ENCODE measurements at places on chromosomes 6 and 20.

GRCh38 chr6:170188571-170189001 is 102.3 kb downstream of the DLL1 start:
- DNase-seq: no peak

GRCh38 chr20:43988867-43989266 is 74.2 kb downstream of the TOX2 start:
- no peak for DNase-seq

GRCh38 chr6:137692806-137693205 is 174.3 kb upstream of the TNFAIP3 start:
- DNase-seq: no peak

- DNase-seq: no peak
These were observed 6.4 kb upstream of the CST3 start for GRCh38 chr20:23644164-23644563.

DNA sequence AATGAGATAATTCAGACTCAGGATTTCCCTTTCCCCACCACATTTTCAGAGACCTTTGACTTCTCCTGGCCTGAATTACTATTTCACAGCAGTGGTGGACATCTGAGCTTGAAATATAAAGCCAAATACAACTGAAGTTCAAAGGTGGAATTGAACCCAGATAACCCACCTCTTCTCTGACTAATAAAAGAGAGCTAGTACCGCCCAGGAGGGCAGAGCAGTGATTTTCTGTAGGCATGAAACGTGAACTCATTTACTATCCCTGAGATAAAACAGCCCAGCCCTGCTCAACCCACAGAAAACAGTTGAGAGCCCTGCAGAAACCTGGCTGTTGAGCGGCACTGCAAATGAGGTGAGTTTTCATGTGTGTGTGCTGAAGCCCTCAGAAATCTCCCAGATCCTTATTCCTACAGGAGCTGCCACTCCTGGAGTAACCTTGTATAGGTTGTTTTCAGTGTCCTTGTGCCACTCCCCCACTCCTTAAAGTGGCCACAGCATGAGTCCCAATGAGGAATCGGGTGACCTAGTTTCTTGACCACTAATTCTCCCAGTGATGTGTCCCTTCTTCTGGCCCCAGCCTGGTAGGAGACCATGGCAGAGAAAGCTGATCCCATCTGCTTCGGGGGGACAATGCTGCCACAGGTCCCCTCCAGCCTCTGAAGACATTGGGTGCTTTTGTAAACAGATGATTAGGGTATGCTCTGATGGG is 99.2 kb downstream of the NOL4L start:
- DNase-seq: no peak

- no peak for DNase-seq
These were observed 7.2 kb downstream of the NCOA7 start for GRCh38 chr6:125797886-125798444.

- DNase-seq: no peak
These were observed 155.5 kb downstream of the SIM1 start for GRCh38 chr6:100309174-100309573.

GRCh38 chr20:1491281-1491840 is at the start of gene SIRPB2:
Gene SIRPB2 (minus strand): TSS chr20:1491420. CDS start chr20:1491359, 61 bp downstream.
- DNase-seq: no peak

DNA sequence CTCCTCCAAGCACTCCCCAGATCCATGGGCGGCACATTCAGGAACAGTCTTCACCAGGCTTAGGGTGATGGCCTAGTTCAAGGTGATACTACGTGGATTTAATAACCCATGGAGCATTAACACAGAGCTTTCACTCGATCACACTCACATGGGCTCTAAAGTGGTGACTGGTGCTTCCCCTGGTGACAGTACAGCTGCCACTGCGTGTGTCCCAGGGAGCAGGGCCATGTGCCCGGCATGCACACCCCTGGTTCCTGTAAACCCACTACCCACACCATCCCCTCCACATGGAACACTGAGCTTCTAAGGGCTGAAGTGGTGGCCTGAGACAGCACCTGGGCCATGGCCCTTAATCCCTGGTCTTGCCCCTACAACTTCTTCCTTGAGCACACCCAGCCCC is 27.8 kb upstream of the APMAP start:
- no peak for DNase-seq

- DNase-seq: no peak
These were observed 506.2 kb upstream of the SLC35B3 start for GRCh38 chr6:8941577-8941976.

GRCh38 chr6:75376347-75377024 is 91.9 kb upstream of the TMEM30A start:
- DNase-seq: no peak

GRCh38 chr20:24704899-24705298 is 235.5 kb downstream of the SYNDIG1 start:
- no peak for DNase-seq

DNA sequence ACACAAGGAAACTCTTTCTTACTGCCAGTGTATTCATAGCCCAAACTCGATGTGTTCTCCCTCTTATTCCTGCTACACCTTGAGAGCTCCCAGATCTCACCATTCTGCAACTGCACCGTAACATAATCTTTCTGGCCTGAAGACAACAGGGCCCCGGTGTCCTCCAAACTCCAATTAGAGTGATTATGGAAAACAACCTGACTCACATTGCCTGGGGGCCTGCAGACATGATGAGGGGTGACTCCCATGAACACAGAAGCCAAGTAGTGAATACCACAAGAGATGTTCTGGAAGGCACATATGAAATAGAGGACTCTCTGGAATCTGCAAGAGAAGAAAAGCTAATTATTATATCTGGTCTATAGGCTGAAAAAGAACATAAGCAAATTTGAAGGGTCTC is 19.7 kb downstream of the SLC22A16 start:
- DNase-seq: no peak

DNA sequence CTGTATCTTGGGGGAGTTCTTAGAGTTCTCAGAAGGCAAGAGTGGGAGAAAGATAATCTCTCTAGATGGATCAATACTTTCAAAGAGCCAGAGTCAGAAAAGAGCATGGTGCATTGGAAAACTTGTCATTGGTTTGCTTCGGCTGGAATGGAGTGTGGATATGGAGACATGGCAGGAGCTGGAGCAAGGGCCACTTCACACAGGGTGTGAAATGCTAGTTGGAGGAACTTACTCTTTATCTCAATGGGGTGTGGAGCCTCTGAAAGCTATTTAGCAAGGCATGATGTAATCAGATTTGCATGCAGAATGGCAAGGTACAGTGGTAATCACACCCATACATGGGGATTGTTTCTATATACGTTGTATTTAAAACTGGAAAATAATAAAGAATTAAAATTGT is 31.5 kb upstream of the PAQR8 start:
- DNase-seq: no peak

DNA sequence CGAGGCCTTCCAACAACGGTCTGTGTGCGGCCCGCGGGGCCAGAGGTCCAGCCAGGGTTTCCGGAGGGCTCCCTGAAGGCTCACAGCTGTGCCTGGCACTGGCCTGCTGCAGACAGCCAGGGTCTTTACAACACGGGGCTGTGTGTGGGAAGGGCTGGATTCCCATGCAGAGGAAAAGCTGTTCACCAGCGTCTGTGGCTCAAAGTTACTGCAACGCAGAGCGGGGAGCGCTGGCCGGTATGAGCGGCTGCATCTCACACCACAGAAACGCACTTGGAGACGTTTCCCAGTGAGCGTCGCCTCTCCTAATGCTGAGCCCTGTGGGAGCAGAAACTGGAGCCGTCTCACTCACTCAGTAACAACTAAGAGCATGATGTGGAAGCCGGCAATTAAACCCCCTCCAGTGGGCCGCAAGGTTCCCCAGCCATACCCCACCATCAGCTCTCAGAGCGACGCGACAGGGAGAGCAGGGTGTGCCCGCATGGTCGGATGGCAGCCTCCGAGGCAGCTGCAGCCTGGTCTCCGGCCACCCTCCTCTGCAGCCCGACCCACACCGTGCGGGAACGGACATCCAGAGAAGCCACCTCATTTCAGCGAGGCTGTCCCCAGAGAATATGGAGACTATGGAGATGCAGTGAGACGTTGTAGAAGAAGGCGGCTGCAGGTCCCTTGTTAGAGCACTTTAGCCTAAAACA is 42.6 kb downstream of the DLL1 start:
- DNase-seq: no peak

DNA sequence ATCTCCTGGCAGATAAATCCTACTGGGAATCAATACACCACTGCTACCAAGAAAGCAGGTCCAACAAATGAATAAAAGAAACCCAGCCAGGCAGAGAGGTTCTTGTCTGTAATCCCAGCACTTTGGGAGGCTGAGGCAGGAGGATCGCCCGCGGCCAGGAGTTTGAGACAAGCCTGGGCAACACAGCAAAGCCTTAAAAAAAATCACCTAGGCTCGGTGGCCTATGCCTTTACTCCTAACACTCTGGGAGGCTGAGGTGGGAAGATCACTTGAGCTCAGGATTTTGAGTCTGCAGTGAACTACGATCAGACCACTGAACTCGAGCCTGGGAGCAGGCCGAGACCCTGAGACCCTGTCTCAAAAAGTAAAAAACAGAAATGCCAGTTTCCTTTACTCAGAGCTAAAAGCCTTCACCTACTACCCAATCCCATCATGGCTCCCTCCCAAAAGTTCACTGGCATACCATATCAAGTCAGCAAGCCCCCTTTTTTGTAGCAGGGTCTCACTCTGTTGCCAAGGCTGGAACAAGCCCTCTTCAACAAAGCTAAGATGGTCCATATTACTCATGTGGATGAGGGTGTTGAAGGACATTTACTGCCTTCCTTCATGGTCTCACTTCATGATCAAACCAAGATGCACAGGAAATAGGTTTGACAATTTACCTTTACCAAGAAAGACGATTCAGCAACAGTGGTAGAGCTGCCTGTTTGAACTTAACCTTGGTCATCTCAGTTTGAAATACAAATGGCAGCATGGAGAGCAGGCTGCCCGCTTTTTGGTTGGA is 5.3 kb downstream of the SNX5 start:
- DNase-seq: no peak

DNA sequence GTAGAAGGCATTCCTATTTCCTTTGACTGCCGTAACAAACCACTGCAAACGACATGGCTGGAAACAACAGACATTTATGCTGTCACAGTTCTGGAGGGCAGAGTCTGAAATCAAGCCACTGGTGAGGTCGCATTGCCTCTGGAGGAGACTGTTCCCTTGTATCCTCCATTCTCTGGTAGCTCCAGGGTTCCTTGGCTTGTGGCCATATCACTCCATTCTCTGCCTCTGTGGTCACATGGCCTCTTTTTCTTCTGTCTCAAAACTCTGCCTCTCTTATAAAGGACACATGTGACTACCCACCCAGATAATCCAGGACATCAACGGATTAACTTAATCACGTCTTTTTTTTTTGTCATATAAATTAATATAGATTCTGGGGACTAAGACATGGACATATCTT is 84.4 kb downstream of the LYRM2 start:
- DNase-seq: no peak

DNA sequence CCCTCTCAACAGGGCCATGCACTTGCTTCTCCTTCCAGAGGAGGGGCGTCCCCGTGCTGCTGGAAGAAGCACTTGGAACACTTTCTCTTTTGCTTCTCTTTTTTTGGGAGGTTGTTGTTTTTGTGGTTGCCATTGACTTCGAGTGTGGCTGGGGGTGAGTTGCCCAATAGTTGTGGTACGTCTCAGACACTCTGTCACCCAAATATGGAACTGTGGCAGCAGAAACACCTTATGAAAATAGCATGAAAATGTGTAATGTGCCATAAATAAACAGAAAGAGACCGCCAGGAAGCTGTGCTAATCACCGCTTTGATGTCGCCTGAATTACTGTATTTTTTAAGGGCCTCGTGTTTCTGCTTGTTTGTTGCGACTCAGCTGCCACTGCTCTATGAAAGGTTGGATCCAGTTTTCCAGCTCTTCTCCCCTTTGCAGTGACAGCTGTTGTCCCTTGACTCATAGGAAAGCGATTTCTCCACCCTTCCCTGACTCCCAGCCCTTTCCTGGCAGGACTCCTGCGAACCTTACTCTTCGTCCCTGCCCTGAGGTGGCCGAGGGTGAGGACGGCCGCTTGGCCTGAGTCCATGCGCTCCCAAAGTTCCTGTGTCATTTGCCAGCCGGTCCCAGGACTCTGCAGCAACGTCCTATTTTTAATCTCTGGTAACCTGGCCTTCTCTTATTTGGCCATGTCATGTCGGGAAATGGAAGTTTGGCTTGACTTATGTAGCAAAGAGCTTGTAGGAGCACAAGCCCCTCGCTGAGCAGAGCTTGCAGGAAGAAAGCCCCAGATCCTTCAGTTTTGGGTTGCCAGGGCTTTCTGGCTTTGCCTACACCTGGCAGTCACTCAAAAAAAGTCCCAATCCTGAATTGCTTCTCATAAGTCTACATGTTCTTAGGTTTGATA is 694.6 kb downstream of the QKI start:
- no peak for DNase-seq

All from GM23338 (cell line).